Fibroblast of skin of abdomen (primary cell): ENCODE measurements at places on chromosomes 12 and 14.

GRCh38 chr12:34398706-34399630 is 376.7 kb downstream of the ALG10 start:
- no peak for DNase-seq

- no peak for DNase-seq
Observed at GRCh38 chr12:4690760-4691159, 29.4 kb upstream of the GALNT8 start.

DNA sequence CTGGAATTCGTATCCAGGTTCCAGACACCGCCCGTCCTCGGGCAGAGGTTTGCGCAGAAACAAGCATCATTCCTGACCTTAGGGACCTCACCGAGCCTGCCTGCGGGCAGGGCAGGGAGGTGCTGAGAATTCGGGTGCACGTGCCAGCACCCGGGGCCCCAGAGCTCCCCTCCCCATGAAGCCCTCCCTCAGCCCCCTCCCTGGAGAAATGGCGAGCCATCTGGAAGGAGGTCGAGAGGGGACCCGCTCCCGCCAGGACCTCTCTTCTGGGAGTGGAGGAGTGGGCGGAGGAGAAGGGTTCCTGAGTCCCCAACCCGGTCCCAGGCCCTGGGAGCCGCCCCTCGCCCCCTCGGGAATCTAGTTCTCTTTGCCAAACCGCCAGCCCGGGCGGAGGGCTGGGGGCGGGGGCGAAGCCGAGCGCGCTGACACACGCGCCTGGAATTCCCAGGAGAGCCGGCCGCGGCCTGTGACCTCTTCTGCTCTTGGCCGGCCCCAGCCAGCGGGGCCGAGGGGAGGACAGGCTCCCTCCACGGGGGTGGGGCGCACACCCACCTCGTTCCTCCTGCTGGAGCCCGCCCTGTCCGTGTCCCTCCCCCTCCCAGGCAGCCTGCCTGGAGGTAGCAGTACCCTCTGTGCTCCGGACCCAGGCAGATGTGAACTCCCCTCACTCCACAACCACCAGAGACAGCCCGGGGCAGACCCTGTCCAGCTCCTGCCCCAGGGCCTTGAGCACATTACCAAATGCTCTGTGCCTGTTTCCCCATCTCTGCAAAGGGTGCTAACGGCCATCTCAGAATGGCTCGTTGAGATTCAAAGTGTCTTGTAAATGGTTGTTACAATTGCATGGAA is 23.0 kb upstream of the GPR132 start:
- DNase-seq: peak; percentile 69

DNA sequence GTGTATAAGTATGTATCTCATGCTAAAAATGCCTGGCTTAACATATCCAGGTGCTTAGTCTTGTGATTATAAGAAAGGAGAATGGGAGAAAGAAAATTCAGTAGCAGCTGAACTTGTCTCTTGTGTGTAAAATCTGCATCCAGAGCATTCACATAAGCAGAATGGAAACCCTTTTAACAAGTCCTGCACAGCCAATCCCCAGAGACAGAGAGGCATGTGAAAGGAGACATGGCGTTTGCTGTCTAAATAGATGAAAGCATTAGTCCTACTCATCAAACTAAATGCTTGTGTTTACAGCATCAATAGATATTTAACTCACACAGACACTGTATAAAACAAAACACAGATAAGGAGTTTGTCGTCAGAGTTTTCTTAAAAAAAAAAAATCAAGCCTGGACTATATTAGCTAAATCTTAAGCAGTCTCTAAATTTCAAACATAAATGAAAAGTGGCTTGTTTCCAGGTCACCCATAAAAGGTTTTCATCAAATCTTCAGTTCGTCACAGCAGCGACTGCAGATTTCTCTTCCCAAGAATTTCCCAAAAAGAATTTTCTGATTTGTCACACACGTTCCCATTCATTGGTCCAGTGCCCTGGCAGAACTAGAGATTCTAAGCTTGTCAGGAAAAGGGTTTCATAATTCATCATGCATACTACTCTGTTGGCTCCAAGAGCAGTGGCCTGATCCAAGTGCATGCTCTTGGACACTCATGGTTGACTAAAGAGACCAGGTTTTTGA is 249.2 kb downstream of the BTG1 start:
- no peak for DNase-seq

DNA sequence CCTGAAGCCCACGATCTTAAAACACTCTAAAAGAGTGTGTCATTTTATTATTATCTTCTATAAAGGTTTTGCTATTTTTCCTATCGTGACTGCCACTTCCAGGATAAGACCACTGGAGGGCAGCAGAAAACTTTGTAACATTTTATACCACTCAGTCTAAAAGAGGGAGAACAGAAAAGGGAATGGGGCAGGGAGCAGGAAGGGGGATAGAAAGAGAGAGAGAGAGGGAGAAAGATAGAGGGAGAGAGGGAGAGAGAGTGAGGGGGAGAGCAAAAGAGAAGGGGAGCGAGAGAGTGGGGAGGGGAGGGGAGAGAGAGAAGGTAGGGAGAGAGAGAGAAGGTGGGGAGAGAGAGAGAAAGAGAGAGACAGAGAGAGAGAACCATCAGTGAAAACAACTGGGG is 2.0 kb upstream of the ART4 start:
- DNase-seq: peak; percentile 61

- DNase-seq: peak; percentile 59
Observed at GRCh38 chr12:90870971-90871725, 83.8 kb downstream of the CCER1 start.

DNA sequence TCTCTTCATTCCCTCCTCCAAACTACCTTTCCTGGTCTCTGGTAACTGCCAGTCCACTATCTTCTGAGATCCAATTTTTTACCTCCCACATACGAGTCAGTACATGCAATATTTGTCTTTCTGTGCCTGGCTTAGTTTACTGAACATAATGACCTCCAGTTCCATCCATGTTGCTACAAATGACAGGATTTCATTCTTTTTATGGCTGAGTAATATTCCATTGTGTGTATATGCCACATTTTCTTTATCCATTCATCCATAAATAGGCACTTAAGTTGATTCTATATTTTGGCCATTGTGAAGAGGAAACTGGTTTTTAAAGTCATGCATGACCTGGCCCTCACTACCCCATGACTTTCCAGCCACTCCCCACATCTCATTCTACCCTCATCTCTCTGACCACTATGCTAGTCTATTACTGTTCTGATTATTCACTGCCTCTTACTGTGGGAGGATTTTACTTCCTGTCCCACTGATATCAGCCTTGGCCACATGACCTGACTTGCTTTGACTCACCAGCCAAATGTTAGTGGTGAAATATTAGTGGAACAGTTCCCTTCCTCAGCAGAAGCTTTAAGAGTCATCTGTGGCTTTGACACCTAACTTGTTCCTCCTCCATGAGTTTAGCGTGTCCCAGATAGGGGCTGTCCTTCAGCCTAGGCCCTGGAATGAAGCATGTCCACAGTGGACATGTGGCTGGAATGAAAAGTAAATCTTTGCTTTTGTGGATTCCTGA is 52.2 kb downstream of the GOLGA5 start:
- peak; percentile 38 for DNase-seq

GRCh38 chr12:20188930-20189653 is 179.2 kb upstream of the PDE3A start:
- DNase-seq: no peak

DNA sequence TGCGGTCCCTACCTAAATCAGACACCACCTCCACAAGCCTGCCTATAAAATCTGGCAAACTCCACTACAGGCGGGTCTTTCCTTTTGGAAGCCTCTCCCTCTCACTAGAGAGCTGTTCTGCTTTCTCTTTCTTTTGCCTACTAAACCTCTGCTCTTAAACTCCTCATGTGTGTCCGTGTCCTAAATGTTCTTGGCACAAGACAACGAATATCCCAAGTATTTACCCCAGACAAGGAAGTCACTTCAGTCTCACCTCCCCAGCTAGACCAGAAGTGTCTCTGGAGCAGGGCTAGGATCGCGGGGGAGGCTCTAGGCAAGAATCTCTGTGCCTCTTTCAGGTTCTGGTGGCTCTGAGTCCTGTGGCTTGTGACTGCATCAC is 37.2 kb upstream of the FICD start:
- no peak for DNase-seq

GRCh38 chr12:104044158-104044557 is 5.8 kb downstream of the GLT8D2 start:
- DNase-seq: no peak

GRCh38 chr12:29797565-29798355 is 14.0 kb upstream of the TMTC1 start:
- no peak for DNase-seq

- no peak for DNase-seq
Observed at GRCh38 chr12:66963901-66964300, 285.0 kb upstream of the GRIP1 start.

GRCh38 chr12:25557830-25558436 is 4.8 kb upstream of the LMNTD1 start:
- peak; percentile 35 for DNase-seq

- DNase-seq: no peak
Observed at GRCh38 chr12:69069479-69069878, 136.5 kb upstream of the CPM start.

GRCh38 chr12:95605087-95605486 is 53.8 kb upstream of the USP44 start:
- peak; percentile 58 for DNase-seq

DNA sequence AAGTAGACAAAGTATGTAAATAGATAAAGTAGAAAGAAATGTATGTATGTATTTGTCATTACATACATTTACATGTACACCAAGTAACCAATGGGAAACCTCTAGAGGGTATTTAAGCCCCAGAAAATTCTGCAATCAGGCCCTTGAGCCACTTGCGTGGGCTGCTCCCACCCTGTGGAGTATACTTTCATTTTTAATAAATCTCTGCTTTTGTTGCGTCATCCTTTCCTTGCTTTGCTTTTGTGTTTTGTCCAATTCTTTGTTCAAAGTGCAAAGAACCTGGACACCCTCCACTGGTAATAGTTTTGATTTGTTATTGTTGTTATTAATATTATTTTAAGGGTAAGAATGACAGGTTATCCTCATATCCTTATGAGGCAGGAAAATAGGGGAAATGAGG is 21.8 kb downstream of the CAPS2 start:
- DNase-seq: no peak

DNA sequence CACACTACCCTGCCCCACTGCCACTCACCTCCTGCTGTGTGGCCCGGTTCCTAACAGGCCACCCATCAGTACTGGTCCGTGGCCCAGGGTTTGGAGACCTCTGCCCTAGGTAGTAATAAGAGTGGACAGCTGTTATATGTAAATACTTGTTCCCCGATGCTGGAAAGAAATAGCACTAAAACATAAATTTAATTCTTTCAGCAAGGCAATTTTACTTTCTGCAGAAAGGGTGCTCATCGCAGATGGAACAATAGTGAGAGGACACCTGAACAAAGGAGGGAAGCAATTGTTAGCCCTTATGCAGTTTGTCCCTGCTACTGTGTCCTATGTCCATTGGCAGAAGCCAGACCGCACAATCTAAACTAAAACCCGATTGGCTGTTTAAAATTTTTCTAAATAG is 5.9 kb upstream of the CYP46A1 start:
- no peak for DNase-seq

GRCh38 chr12:49059299-49060171 is 1.1 kb downstream of the KMT2D start:
- peak; percentile 8 for DNase-seq

DNA sequence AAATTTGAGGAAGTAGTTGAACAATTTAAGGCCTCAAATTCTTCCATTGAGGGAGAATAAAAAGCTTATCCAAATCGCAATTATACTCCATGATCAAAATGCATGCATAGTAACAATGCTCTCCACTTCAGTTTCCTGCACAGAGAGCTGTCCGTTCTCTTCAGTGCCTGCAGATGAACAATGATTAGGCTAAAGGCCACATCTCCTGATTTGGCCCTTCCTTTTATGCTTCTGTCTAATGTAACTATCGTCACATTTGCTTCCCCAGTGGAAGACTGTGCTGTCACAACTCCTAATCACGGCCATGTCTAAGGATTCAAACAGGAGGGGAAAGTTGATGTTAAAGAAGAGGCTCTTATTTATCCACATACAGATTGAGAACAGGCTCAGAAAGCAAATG is 113.6 kb upstream of the NPAS3 start:
- DNase-seq: no peak

DNA sequence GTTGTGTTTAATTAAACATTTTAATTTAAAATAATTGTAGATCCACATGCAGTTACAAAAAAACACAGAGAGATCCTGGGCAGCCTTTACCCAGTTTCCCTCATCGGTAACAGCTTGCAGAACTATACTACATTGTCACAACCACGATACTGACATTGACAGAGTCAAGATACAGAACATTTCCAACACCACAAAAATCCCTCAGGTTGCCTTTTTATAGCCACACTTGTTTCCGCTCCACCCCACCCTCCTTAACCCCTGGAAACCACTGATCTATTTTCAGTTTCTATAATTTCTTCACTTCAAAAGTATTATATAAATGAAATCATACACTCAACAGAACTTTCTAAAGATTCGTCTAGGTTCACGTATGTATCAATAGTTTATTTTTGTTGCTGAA is 458.8 kb upstream of the SOX5 start:
- DNase-seq: no peak

- DNase-seq: no peak
Observed at GRCh38 chr12:915090-915489, 34.4 kb downstream of the RAD52 start.

- DNase-seq: no peak
Observed at GRCh38 chr14:87018294-87018693, 974.7 kb downstream of the GALC start.

GRCh38 chr12:56991319-56992246 is 14.8 kb downstream of the ZBTB39 start:
- no peak for DNase-seq

GRCh38 chr14:36105401-36105800 is 71.1 kb downstream of the PTCSC3 start:
- DNase-seq: no peak

GRCh38 chr12:77229640-77230442 is 164.5 kb upstream of the E2F7 start:
- DNase-seq: peak; percentile 28

GRCh38 chr14:22118899-22119477 is 445.4 kb upstream of the OR4E1 start:
- peak; percentile 57 for DNase-seq

DNA sequence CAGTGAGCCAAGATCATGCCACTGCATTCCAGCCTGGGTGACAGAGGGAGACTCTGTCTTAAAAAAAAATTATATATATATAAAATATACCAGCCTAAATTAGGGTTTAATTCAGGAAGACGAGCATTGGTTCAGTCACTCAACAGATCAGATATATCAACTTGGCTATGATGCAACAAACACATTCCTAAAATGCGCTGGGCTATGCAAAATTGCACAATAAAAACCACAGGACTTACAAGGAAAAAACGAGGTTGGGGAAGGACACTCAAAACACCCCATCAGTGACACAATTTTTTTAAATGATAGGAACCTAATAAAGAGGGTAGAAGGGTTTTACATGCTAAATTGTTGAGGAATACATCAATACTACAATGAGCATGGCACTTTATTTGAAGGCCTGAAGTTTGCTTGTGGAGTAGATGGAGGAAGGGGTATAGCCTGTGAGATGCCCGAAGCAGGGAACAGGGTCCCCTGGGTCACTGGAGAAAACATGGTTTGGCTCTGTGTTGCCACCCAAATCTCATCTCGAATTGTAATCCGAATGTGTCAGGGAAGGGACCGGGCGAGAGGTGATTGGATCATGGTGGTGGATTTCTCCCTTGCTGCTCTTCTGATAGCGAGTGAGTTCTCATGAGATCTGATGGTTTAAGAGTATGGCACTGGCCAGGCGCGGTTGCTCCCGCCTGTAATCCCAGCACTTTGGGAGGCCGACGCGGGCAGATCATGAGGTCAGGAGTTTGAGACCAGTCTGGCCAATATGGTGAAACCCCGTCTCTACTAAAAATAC is 71.2 kb downstream of the TNFAIP2 start:
- peak; percentile 65 for DNase-seq
